Cerebellar nuclear complex (tissue), 1 donor: ENCODE measurements at places on chromosomes 13 and 19.

GRCh38 chr13:77554069-77554468 lies 18.6 kb downstream of the SCEL start:
- DNase-seq: no peak

GRCh38 chr13:110758195-110758805 lies 44.8 kb downstream of the ING1 start:
- no peak for DNase-seq

- DNase-seq: no peak
These were observed 7.0 kb upstream of the ZNF444 start for GRCh38 chr19:56133858-56134653.

DNA sequence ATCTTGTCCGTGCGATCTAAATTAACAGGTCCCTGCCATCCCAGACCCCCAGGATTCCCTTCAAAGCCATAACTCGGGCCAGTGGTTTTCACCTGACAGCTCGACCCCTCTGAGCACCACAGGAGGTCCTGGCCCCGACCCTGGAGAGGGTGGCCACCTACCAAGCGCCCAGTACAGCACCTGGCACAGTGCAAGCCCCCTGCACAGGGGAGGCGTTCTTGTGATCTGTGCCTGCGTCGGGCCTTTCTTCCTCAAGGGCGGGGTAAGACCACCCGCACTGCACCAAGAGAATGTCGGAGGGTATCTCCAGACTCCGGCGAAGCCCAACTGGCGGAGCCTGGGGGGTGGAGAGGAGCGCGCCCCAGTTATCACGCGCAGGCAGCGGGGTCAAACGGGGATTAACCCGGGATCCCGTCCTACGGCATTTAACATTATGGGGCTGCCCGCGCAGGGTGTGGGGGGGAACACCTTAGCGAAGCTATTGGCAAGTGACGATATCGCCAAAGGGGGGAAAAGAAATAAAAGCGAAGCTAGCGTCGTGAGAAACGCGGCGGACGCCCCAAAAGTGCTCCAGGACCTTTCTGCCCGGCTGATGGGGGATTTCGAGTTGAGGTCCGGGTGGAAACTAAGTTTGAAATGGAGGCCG lies 1.3 kb upstream of the HNRNPL start:
- no peak for DNase-seq

DNA sequence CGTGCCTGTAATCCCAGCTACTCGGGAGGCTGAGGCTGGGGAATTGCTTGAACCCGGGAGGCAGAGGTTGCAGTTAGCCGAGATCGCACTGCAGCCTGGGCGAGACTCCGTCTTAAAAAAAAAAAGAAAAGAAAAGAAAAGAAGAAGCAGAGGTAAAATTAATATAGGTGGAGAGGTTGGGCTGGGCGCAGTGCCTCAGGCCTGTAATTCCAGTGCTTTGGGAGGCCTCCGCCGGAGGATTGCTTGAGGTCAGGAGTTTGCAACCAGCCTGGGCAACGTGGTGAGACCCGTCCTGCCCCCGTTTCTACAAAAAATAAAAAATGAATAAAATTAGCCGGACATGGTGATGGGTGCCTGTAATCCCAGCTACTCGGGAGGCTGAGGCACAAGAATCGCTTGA lies 912 bp upstream of the TUBA3C start:
- no peak for DNase-seq

GRCh38 chr13:60282708-60283107 lies 114.3 kb upstream of the TDRD3 start:
- no peak for DNase-seq

DNA sequence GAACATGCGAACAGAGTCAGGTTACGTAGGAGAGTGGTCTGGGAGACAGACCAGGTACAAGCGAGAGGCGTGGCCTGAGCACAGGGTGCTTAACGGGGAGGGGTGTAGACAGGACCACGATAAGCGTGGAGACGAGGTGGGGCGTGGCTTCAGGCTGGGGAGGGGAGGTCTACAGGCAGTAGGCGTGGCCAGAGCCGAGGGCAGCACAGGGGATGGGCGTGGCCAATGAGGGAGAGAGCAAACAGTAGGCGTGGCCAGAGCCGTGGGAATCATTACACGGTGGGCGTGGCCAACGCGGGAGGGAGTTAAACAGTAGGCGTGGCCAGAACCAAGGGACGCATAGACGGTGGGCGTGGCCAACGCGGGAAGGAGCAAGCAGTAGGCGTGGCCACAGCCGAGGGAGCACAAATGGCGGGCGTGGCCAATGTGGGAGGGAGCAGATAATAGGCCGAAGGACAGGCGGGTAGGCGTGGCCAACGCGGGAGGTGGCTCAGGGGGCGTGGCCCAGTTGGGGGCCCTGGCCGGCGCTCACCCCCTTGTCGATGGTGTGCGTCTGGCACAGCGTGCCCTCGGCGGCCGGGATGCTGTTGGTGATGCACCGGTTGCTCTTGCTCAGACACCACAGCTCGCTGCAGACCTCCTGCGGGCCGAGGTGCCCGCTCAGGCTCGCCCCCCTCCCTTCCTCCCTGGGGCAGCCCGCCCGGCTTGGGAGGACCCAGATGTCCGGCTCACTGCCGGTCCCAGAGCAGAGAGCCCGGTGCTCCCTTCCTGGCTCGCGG lies 15.2 kb upstream of the MYO1F start:
- no peak for DNase-seq

DNA sequence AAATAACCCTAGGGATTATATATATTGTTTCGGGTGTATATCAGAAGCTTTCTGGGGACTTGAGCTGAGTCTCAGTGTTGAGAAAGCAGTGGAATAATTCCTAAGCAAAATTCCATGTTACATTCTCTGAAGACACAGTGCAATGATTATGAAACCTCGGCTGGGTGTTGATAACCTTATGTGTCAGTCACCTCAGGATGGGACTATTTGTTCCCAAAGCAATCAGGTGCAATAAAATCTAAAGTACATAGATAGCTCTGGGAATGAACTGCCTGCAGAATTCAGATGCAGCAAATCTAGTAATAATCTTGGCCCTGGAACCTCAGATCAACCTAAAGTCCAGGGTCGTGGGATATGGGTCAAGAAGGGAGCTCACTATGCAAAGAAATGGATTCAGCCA lies 53.0 kb downstream of the EDNRB start:
- DNase-seq: no peak

GRCh38 chr13:46039411-46040182 lies 12.9 kb downstream of the ZC3H13 start:
- no peak for DNase-seq

DNA sequence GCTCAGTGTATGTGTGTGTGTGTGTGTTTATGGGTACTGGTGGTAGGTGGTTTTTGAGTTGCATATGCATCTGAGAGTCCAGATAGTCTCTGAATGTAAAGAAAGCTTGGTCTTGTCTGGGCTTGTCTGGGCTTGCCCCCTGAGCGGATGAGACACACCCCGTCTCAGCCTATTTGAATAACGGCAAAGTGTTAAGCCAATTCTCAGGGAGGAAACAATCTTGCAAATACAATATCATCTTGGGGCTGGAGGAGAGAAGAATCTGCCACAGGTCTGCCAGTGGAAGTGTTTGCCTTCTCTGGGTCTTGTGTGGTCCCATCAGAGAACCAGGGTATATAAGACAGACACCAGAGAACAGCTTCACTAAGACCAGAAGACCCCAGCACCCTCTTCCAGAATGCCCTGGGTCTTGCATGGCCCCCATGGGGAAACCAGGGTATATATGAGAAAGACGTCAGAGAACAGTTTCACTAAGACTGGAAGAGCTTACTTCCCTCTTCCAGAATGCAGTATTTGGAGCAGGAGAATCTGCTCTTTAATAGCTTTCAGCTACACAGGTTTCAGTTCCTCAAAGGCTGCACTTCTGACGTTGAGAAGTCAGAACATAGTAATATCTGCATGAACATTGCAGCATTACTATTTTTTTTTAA lies 13.3 kb downstream of the CD70 start:
- DNase-seq: no peak
